ENCODE measurements at places on chromosomes 2 and 18.
A peak's percentile ranks its signal among the peaks of the same experiment; 100 is the strongest.

GRCh38 chr18:28439870-28440269, 262.9 kb upstream of the CDH2 start:
- no peak for DNase-seq

- no peak for DNase-seq
These were observed 53.8 kb downstream of the MYO1B start for GRCh38 chr2:191299010-191299409.

GRCh38 chr2:36633470-36634092, 35.6 kb upstream of the FEZ2 start:
- no peak for DNase-seq

DNA sequence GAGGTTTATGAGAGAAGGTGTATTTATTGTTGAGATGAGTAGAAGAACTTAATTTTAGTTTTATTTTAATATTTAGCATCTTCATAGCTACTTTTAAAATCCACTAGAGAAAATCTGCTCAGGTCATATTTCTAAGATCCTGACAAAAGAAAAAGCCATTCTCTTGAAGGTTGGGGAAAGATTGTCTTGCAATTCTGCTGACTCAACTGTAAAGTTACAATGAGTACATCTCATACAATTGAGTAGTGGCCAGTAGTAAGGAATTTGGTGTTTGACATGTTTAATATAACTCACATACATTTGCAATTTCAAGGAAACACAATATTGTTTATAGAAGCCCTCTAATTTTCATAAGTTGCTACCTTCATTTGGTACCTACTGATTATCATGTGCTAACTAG, 344.5 kb downstream of the LRRTM1 start:
- DNase-seq = no peak

- no peak for DNase-seq
These were observed 33.8 kb downstream of the SDC1 start for GRCh38 chr2:20190876-20191713.

DNA sequence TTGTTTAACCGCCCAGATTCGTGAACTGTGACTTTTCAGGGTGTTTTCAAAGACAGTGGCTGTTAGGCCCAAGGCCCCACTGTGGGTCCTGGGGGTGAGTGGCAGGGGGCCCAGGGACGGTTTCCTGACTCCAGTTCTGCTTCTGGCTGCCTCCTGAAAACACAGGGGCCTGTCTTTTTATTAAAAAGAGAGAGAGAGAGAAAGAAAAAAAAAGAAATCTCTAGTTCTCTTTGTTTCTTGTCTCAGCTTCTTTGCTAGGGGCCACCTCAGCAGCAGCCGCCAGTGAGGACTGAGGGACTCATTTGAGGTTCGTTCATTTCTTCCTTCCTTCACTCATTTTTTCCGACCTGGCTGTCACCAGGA, 15.4 kb upstream of the E2F6 start:
- no peak for DNase-seq

GRCh38 chr2:2566396-2567323, 235.6 kb upstream of the MYT1L start:
- DNase-seq = no peak

DNA sequence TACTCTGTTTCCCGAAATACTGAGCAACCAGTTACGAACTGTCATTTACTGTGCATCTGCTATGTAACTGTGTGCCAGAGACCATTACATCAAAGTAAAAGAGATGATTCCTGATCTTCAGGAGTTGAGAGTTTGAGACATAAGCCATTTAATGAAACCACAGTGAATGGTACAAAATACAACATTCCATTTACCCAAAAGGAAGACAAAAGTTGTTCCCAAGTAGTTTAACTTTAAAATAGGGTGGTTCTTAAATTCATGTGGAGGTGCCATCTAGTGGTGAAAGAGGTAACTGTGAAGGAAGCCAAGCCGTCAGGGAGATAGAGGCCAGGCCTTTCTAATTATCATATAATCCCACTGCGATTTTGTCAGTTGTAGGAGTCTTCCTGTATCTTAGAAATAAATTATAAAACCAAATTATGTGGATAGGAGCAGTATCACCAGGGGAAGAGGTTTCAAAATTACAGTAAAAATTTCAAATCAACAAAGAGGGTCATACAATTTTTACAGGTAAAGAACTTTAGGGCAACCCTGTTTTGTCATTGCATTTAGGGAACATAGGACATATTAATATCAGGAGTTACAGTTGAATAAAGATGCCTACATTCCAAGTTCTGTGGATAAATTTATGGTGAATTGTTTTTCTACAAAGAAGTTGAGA, 67.7 kb downstream of the EPAS1 start:
- DNase-seq = no peak

- DNase-seq = no peak
These were observed 9.6 kb downstream of the C2orf72 start for GRCh38 chr2:231046916-231047273.

GRCh38 chr2:10123281-10123680, 742 bp downstream of the RRM2 start:
- no peak for DNase-seq

DNA sequence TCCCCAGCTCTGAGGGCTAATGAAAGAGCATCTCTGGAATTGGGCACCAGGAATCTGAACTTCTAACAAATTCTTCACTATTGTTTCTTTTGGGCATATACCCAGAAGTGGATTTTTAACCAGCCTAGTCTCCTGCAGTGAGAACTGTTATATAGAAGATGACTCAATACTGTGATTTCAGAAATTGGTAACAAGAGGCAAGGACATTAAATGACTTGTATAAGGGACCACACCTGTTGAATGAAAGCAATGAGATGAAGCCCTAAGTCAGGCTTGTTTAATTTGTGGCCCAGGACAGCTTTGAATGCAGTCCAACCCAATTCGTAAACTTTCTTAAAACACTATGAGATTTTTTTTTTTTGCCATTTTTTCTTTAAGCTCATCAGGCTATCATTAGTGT, 57.9 kb downstream of the EPC2 start:
- no peak for DNase-seq

DNA sequence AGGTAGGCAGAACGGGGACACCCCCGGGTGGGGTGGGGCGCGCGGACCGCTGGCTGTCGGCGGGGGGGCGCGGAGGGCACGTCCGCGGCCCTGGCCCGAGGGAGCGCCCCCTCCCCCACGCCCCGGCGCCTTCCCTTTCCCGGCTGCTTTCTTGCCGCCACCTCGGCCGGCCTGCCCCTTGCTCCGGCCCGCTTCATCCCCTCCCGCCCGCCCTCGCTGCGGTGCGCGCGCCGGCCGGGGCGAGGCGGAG, 443 bp downstream of the VAPA start:
- no peak for DNase-seq

GRCh38 chr2:100703739-100704138, 116.2 kb upstream of the NPAS2 start:
- DNase-seq = no peak

- peak; percentile 85 for DNase-seq
These were observed 10.8 kb downstream of the EMILIN2 start for GRCh38 chr18:2857491-2858131.

GRCh38 chr2:194750926-194751325, 906.1 kb upstream of the SLC39A10 start:
- DNase-seq = no peak

DNA sequence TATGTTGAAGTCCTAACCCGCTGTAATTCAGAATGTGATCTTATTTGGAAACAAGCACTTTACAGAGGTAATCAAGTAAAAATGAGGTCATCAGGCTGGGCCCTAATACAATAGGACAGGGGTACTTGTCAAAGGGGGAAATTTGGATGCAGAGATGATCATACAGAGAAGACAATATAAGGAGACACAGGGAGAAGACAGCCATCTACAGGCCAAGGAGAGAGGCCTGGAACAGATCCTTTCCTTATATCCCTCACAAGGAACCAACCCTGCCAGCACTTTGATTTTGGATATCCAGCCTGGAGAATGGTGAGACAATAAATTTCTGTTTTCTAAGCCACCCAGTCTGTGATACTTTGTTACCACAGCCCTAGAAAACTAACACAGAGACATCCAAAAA, 104.3 kb downstream of the METTL4 start:
- DNase-seq = no peak

DNA sequence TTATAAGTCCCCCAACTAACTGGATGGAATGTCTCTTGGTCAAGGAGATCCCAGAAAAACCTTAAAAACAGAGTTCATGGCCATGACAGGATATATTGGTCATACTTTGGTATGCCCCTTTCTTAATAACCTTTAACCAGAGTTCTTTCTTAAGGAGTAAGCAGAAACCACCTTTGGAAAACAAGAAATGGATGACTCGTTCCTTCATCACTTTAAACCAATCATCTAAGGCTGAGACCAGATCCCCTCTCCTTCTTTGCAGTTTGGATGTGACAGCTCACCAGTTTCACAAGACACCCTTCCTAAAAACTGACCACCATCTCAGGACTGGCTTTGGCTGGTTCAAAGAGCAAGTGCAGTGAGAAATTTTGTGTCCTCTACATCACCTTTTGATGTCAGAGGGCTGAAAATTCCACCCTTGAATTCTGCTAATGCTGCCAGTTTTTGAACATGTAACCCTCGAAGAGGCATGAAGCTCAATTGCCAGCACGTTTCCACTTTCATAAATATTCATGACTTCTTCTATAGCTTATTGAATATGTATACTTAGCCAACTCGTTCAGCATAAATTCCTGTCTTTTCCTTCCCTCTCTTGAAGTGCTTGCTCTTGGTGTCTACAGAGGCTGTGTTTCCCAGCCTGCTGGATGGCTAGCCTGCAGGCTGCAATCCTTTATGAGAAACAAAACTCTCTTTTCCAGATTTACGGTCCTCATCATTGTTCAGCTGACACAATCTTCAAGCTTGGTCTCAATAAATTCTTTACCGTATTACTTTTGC, 1323.5 kb upstream of the TMEFF2 start:
- DNase-seq = no peak

GRCh38 chr2:153917570-153917969, 45.8 kb downstream of the GALNT13 start:
- no peak for DNase-seq

DNA sequence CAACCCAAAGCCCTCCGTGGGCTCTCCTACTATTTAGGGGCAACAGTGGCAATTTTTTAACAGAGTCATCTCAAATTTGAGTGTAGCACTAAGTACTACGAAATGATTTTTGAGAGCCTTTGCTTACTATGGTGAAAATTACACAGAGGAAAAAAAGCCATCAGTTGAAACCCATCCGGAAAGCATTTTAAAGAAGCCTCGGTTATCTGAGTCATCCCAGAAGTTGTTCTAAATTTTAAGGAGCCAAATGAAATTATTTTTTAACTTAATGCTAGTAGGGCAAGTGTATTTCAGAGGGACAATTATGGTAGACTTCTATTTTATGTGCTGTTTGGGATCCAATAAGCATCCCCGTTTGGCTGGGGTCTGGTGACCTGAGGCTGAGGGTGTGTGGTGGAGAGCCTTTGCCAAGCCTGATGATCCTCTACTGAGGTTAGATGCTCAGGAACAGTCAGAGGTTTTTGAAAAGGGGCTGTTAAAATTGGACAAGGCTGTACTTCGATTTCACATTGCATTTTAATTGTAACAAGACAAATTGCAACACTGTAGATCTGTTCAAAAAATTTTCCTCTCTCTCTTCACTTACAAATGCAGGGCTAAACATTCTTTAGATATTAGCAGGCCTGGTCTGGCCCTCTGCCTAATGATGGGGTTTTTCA, 47.0 kb downstream of the RAPGEF4 start:
- no peak for DNase-seq

- DNase-seq = no peak
These were observed 276.7 kb downstream of the CALCRL start for GRCh38 chr2:187171318-187171717.

- DNase-seq = no peak
These were observed 135.6 kb downstream of the GALNT14 start for GRCh38 chr2:31002537-31003150.

GRCh38 chr18:13270279-13270855, 51.8 kb downstream of the LDLRAD4 start:
- no peak for DNase-seq

GRCh38 chr2:218430721-218431120, 11.8 kb downstream of the VIL1 start:
- DNase-seq = no peak

DNA sequence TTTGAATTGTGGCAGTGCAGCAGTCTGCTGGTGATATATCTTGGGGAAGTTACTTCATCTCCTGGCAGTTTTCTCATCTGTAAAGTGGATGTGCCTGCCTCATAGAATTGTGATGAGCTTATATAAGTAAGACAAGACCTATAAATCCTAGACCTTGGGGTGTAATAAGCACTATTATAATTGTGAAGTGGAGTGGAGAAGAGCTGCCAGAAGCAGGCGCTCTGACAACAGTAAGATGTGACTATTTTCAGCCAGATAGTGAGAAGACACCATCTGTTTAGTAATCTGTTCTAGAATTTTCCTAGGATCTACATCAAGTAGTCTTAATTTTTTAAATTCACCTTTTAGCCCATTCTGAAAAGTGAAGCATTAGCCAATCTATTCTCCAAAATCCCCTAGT, 85.6 kb upstream of the TSPYL6 start:
- DNase-seq = no peak

GRCh38 chr2:120826260-120826648, 90.6 kb downstream of the GLI2 start:
- no peak for DNase-seq

DNA sequence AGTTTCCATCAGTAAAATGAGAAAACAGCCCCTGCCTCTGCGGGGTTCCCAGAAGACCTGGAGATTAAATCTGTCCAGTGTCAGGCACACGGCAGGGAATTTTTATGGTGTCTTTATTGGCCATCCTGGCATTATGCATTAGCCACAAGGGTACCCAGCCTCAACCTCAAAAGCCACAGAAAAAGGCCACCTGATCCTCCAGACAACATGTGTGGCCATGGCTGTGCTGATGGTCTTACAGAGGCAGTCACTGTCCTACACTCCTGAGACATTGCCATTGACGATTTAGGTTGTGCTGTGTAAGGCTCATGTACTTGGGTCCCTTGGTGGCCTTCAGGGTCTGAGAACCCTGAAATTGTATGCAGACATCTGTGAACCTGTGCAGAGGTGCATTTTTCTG, 115.6 kb downstream of the SMAD7 start:
- no peak for DNase-seq

- no peak for DNase-seq
These were observed 98.5 kb downstream of the MRPS9 start for GRCh38 chr2:105136394-105136793.

DNA sequence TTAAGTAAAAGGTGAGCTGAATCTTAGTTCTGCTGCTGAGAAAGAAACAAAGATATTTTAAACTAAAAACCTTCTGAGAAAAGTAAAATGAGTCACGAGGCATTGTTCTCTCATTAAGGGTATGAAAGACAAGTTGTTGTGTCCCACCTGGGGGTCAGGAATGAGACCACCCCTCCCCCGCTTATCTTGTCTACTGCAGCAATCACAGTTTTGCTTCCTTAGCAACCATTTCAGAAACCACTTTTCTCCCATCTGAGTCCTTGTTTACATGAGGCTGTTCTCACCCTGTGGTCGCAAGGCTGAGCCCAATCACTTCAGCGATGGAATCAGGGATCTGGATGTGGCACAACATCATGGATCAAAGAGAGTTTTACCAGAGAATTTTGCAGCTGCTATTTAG, 377.6 kb upstream of the NETO1 start:
- DNase-seq = no peak

GRCh38 chr2:18445433-18446320, 114.8 kb downstream of the RDH14 start:
- peak; percentile 40 for DNase-seq

Data from left cardiac atrium (tissue), 4 donors.